ENCODE measurements at places on chromosomes 4 and X. TPM values are rescaled to one million over a fixed set of nuclear protein-coding genes. Genes with fewer than 3 reads are reported as not detected.

Gene SMIM31
- not detected for total RNA-seq

Gene GLRA2
- not detected for total RNA-seq

Gene IL1RAPL2
- total RNA-seq = not detected

Gene SMR3B
- total RNA-seq = not detected

DNA sequence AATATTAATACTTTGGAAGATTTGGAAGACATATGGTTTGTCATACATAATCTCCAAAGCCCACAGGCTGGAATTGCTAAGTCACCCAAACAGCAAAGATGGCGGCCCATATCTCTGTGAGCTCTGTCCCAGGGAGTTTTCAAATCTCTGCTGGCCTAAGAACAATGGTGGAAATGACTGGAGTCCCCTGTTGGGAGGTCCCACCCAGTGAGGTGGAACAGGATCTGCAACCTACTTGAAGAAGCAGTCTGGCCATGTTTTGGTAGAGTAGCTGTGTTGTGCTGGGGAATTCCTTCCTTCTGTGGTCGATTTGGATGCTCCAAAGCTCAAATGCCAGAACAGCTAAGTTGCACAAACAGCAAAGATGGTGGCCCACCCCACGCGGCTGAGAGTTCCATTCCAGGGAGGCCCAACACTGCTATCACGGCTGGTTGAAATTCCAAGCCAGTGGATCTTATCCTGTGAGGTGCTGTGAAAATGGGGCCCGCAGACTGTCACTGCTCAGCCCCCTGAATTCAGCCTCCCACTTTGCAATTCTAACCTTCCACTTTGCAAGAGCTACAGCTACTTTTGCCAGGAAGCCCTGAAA, 3.2 kb upstream of the UGT2B7 start:
- no peak for DNase-seq

DNA sequence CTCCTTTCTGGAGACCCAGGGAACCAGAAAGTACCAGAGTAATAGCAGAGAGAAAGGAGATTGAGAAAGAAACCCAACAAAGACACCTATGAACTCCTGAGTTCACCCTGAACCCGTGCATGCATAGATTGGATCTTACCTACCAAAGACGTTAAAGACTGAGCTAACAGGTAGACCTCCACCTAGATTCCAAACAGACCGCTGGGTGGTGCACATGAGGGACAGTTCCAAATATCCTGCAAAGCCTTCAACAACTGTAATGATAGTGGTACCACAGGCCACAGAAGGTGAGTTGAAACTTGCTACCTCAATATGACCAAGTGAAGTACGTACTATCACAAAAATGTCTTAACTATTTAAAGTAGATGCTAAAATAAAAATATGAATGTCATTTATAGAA, 34.0 kb upstream of the NR0B1 start:
- peak; percentile 15 for DNase-seq

DNA sequence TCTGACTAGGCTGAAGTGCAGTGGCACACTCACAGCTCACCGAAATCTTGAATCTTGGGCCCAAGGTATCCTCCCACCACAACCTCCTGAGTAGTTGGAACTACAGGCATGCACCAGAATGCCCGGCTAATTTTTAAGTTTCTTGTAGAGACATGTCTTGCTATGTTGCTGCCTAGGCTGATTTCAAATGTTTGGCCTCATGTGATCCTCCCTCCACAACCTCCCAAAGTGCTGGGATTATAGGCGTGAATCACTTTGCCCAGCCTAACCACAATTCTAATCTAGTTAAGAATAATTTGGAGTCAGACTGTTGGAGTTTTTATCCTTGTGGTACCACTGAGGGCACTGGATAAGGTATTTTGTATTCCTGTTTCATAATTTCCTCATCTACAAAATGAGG, 317.5 kb upstream of the AGA start:
- DNase-seq = no peak

- DNase-seq = no peak
These were observed 101.4 kb downstream of the FIP1L1 start for GRCh38 chr4:53478671-53479456.

- no peak for DNase-seq
These were observed 461.0 kb downstream of the GRXCR1 start for GRCh38 chr4:43353552-43353951.

DNA sequence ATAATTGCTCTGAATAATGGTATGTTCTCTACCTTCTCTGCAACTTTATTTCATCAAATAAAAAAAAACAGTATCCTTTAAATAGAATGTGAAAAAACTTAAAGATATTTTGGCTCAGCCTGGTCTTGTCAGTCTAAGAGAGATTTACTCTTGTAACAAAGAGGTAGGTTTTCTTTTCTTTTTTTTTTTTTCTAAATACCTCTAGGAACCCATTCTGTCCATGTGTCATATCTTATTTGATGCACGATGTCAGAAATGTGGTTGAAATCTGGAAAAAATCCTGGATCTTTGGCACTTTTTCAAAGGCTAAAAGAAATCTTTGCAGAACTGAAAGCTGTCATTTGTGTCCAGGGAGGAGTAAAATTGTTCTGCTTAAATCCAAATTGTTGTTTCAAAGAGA, 17.3 kb upstream of the FGF5 start:
- no peak for DNase-seq

DNA sequence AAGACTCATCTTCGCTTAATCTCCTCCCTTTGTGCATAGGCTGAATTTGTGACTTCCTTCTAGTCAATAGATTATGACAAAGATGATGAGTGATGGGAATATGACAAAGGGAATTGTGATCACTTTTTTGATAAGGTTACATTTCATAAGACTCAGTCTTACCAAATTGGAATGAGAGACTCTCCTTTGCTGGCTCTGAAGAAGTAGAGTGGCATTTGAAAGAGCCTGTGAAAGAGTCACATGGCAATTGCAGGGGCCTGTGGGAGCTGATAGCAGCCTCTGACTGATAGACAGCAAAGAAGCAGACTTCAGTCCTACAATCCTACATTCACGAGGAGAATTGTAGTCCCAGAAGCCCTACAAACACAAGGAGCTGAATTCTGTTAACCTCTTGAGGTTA, 44.9 kb upstream of the ADAMTS3 start:
- no peak for DNase-seq

GRCh38 chr4:127782025-127782274, 172 bp upstream of the HSPA4L start:
- DNase-seq = peak; percentile 91

GRCh38 chr4:115515772-115516171, 402.4 kb upstream of the NDST4 start:
- no peak for DNase-seq

GRCh38 chr4:25367004-25367621, 9.9 kb upstream of the ANAPC4 start:
- DNase-seq = no peak

GRCh38 chr4:186717556-186717955, 6.1 kb downstream of the FAT1 start:
- DNase-seq = no peak

DNA sequence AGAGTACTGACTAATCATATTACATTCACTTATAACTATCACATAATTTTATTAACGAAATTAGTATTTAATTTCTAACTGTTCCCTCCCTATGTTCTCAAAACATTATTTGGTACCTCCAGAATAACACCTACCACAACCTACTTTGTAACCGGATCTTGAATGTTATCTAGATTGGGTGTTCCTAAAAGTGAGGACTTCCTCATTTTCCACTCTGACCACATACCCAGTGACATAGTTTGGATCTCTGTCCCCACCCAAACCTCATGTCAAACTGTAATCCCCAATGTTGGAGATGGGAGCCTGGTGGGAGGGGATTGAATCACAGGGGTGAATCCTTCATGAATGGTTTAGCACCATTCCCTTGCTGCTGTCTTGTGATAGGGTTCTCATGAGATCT, 21.8 kb downstream of the NR3C2 start:
- no peak for DNase-seq

DNA sequence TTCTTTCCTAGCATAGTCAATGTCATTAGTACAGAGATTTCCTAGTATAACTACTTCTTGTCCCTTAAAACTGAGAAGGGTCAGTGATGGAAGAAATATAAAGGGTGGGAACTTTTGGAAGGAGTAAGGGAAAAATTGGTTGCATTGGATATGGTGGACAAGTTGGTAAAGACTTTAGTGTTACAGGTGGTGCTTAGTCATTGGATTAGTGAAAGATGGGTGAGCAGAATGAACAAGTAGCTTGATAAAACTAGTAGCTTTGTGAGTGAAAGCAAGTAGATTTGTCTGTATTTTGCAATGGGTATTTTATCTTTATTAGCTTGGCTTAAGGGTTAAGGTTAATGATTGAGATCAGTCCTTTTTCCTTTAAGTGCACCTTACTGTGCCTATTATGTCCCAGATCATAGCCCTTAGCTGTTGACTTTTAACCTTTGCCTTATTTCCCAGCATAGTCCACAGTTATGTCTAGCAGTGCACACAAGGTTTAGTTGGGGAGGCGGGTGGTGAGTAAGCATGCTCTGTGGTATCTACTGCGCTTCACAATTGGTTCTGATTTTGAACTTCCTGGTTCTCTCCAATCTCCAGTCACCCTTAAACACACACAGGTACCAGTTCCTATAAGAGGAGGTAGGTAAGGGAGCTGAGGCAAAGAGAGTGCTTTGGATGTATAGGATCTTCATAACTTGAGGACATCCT, 9.5 kb downstream of the WDR44 start:
- no peak for DNase-seq
